ENCODE measurements at places on chromosomes 1 and 21. TPM values are rescaled to one million over a fixed set of nuclear protein-coding genes. Genes with fewer than 3 reads are reported as not detected.

The C1orf56 gene
- total RNA-seq = 3.9 TPM

The PKLR gene
- not detected for total RNA-seq

The GCSAML gene
- total RNA-seq = 2.7 TPM

The IFNLR1 gene
- total RNA-seq = 11.1 TPM

The TMEM50A gene
- 109 TPM for total RNA-seq

The ALG14 gene
- total RNA-seq = 3.4 TPM

The AMPD1 gene
- not detected for total RNA-seq

The KIAA0040 gene
- total RNA-seq = 44.8 TPM

The FAM151A gene
- not detected for total RNA-seq

The AQP10 gene
- 0.64 TPM for total RNA-seq

- DNase-seq = no peak
- no peaks in the 10 kb centered on the region for H3K36me3 ChIP-seq
- H3K4me1 ChIP-seq = no peaks in the 10 kb centered on the region
- no peaks in the 10 kb centered on the region for H3K27me3 ChIP-seq
Observed at GRCh38 chr21:42434884-42435283, 31.2 kb downstream of the UBASH3A start.

GRCh38 chr1:26959722-26960624, at the start of gene KDF1:
Gene KDF1, minus strand, starts transcription at chr1:26960468. Its CDS starts 8,088 bp downstream, at chr1:26952380.
- H3K27me3 ChIP-seq = peaks cover 32% of the 10 kb centered on the region
- no peaks in the 10 kb centered on the region for H3K4me1 ChIP-seq
- DNase-seq = peak; percentile 95
- H3K36me3 ChIP-seq = no peaks in the 10 kb centered on the region
- H3K4me3 ChIP-seq = peak within 1 kb of the TSS; percentile 60

DNA sequence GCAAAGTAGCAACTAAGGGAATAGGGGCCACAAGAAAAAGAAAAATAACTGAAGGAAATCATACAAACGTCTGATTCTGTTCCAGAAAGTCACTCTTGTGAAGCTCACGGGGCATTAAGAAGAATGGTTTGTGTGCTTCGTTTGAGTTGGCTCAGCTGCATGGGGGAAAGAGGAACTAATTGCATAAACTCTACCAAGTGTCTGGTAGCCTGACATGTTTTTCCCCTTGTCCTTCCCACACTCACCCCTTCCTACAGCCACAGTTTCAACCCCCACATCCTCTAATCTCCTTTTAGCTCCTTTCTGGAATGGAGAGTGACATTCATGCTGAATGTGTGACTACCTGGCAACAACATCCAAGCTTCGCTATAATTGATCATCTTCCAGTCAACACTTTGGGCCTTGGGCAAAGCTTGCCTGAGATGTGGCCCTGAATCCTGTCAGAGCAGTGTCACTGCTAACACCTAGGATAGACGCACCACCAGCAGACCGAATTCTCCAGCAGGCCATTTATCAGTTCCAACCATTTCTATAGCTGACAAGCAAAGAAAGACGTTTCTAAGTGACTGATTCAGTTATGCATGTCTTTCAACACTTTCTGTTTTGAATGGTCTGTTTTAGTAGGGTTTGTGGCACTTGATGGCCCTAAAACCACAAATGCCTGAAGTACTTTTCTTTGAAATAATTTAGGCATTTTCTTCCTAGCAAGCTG, 439.6 kb downstream of the TTLL7 start:
- no peaks in the 10 kb centered on the region for H3K4me1 ChIP-seq
- no peaks in the 10 kb centered on the region for H3K27me3 ChIP-seq
- no peak overlapping the region for H3K4me3 ChIP-seq
- H3K27ac ChIP-seq = no peak overlapping the region

DNA sequence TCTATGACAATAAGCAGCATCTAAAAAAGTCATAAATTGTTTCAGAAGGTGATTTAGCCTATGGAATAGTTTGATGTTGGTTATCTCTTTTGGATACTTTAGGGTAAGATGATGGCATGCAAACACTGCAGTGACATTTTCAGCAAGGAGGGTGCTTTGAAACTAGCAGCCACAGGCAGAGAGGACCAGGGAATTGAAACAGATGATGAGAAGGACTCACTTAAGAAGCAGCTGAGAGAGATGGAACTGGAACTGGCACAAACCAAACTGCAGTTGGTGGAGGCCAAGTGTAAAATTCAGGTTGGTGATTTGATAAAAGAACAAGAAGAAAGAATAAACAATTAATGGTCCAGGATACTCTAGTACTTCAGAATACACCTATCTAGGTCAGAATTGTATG, 11.2 kb upstream of the CACYBP start:
- H3K27me3 ChIP-seq = no peaks in the 10 kb centered on the region
- no peak overlapping the region for H3K4me3 ChIP-seq
- no peaks in the 10 kb centered on the region for H3K4me1 ChIP-seq
- no peak for DNase-seq
- no peaks in the 10 kb centered on the region for H3K36me3 ChIP-seq
- H3K27ac ChIP-seq = no peak overlapping the region

- no peaks in the 10 kb centered on the region for H3K4me1 ChIP-seq
- no peak for DNase-seq
- H3K27ac ChIP-seq = no peak overlapping the region
- no peaks in the 10 kb centered on the region for H3K27me3 ChIP-seq
- H3K4me3 ChIP-seq = no peak overlapping the region
Observed at GRCh38 chr1:248590055-248590454, 7.4 kb downstream of the OR2T10 start.

- no peaks in the 10 kb centered on the region for H3K27me3 ChIP-seq
- no peak overlapping the region for H3K4me3 ChIP-seq
- H3K36me3 ChIP-seq = no peaks in the 10 kb centered on the region
- DNase-seq = no peak
Observed at GRCh38 chr1:195897076-195897475, 711.2 kb downstream of the KCNT2 start.

GRCh38 chr1:229430761-229431283, 3.1 kb downstream of the ACTA1 start:
- peaks cover 15% of the 10 kb centered on the region for H3K4me1 ChIP-seq
- no peaks in the 10 kb centered on the region for H3K36me3 ChIP-seq
- H3K27ac ChIP-seq = no peak overlapping the region
- no peak overlapping the region for H3K4me3 ChIP-seq
- peaks cover 75% of the 10 kb centered on the region for H3K27me3 ChIP-seq

DNA sequence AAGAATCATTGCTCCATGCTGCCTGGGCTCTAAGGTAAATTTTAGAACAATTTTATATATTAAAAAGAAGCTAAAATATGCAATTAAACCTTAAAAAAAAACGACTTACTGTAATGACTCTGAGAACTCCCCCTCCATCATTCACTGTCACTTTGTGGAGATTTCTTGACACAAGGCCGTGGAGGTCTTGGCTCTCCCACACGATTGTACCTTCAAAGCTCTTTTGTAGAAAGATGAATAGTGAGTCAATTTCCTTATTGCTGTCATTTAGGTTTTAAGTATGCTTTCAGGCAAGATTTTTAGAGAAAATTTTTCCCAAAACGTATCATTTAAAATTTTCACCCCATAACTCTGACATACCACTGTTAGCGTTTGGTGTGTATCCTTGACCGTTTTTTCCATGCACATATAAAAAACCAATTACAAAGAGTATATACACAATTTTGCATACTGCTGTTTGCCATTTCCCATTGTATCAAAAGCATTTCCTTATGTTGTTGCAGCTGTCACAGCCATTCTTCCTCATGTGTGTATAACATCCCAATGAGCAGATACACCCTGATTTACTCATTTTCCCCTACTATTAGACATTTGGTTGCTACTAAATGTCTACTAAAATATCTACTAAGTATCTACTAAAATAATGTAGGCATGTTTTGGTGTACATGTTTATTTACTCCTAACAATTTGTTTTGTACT, 33.4 kb downstream of the B3GALNT2 start:
- peaks cover 20% of the 10 kb centered on the region for H3K36me3 ChIP-seq
- no peak overlapping the region for H3K4me3 ChIP-seq
- no peak for DNase-seq
- no peak overlapping the region for H3K27ac ChIP-seq

DNA sequence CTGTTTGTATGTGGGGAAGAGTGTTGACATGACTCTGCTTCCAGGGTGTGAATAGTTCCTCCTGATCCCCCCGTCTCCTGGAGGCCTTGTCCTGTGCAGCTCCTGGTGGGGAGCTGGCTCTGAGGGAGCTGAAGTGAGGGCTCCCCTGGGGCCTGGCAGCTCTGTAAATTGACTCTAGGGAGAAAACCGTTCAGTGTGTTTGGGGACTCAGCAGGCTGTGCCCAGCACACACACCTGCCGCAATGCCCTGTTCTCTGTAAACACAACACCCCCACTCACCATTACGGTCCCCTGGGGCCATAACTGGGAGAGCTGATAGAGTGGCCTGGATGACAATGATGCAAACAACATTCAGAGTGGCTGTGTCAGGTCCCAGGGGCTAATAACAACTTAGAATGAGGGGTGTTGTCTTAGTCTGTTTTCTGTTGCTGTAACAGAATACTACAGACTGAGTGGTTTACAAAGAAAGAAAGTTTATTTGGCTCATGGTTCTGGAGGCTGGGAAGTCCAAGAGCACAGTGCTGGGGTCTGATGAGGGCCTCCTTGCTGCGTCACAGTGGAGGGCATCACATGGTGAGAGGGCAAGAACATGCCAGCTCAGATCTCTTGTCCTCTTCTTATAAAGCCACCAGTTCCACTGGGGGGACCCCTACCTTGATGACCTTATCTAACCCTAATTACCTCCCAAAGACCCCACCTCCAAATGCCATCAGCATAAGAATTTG, 15.3 kb downstream of the ADORA1 start:
- no peaks in the 10 kb centered on the region for H3K4me1 ChIP-seq
- no peak for DNase-seq
- no peaks in the 10 kb centered on the region for H3K27me3 ChIP-seq
- H3K27ac ChIP-seq = no peak overlapping the region
- no peaks in the 10 kb centered on the region for H3K36me3 ChIP-seq

- H3K36me3 ChIP-seq = peaks cover 21% of the 10 kb centered on the region
- H3K4me1 ChIP-seq = no peaks in the 10 kb centered on the region
- H3K4me3 ChIP-seq = no peak overlapping the region
- DNase-seq = peak; percentile 81
Observed at GRCh38 chr1:17661546-17662157, 93.5 kb upstream of the ACTL8 start.

- no peak for DNase-seq
- H3K36me3 ChIP-seq = no peaks in the 10 kb centered on the region
- H3K4me1 ChIP-seq = no peaks in the 10 kb centered on the region
- no peak overlapping the region for H3K27ac ChIP-seq
Observed at GRCh38 chr1:78068681-78069283, 23.0 kb downstream of the GIPC2 start.

DNA sequence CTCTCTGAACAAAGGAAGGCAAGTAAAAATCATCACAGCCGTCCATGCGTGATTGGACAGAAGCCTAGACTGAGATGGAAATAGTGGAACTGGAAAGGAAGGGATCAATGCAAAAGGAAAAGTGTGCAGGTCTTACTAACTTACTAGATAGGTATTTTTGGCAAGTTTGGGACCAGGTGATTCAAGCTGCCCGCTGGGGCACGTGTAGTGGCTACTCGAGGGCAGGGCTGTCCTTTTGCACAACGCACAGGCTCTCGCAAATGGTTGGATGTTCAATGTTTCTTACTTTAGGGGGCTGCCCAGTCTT, 566 bp upstream of the ALG6 start:
- H3K36me3 ChIP-seq = peaks cover 12% of the 10 kb centered on the region
- H3K27me3 ChIP-seq = no peaks in the 10 kb centered on the region
- no peak for DNase-seq
- peaks cover 11% of the 10 kb centered on the region for H3K4me1 ChIP-seq
- peak overlapping the region; percentile 86 for H3K27ac ChIP-seq

- no peak overlapping the region for H3K27ac ChIP-seq
- H3K4me3 ChIP-seq = no peak overlapping the region
- no peaks in the 10 kb centered on the region for H3K4me1 ChIP-seq
- no peaks in the 10 kb centered on the region for H3K27me3 ChIP-seq
- DNase-seq = no peak
Observed at GRCh38 chr1:168405906-168406549, 125.4 kb downstream of the TBX19 start.

DNA sequence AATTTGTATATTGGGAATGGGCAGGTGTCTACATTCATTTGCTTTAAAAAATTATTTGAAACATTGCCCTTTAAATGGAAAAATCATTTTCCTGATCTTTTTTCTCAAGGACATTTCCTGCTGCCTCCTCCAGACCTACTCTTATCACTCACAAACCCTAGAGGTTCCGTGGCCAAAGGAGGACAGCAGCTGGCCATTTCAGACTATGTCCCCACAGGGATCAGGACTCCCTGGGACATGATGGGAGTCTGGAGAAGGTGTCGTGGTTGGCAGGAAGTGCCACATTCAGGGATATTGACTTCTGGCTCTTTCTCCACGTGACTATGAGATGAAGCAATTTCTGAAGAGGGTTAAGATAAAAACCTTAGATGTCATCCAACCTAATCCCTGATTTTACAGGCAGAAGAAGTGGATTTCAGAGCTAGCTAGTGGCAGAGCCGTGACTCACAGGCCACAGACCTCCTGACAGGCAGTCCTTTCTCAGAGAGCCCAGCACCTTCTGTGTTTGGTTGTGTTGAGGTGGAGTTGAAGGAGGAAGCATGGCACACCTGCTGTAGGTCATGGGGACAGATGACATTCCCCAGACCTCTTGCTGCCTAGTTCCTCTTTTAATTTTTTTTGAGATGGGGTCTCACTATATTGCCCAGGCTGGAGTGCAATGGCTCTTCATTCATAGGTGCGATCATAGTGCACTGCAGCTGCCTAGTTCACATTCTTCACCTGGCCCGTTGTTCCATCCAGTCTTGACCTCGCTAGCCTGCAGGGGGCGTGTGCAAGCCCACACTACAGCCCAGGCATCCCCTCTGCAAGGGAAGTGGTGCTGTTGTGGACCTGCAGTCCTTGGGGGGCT, 25.5 kb upstream of the IL10 start:
- no peak overlapping the region for H3K27ac ChIP-seq
- DNase-seq = no peak
- H3K4me3 ChIP-seq = no peak overlapping the region

DNA sequence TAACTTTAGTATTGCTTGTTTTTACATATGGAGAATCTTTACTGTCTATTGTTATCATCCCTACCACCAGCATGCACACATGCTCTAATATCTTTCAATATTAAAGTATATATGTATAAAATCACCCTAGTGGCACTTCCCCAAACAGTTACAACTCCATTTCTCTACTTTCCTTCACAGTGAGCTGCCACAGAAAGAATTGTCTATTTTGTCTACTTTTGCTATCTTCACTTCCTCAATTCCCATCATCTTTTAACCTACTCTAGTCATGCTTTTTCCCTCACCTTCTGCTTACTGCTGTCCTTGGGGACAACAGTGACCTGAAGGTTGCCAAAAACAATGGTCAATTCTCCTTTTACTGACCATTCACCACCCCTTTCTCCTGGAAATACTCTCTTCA, 59.2 kb downstream of the VCAM1 start:
- H3K36me3 ChIP-seq = no peaks in the 10 kb centered on the region
- DNase-seq = no peak
- no peak overlapping the region for H3K27ac ChIP-seq

GRCh38 chr1:211349741-211350140, 23.1 kb downstream of the TRAF5 start:
- no peak overlapping the region for H3K27ac ChIP-seq
- DNase-seq = no peak
- no peak overlapping the region for H3K4me3 ChIP-seq

- H3K27me3 ChIP-seq = no peaks in the 10 kb centered on the region
- H3K4me3 ChIP-seq = no peak overlapping the region
- no peak overlapping the region for H3K27ac ChIP-seq
- peaks cover 79% of the 10 kb centered on the region for H3K36me3 ChIP-seq
Observed at GRCh38 chr1:6591222-6591621, 11.4 kb downstream of the ZBTB48 start.

All from upper lobe of right lung (tissue), 1 donor.